ENCODE measurements at places on chromosomes 3 and 15.
A peak's percentile ranks its signal among the peaks of the same experiment; 100 is the strongest.

DNA sequence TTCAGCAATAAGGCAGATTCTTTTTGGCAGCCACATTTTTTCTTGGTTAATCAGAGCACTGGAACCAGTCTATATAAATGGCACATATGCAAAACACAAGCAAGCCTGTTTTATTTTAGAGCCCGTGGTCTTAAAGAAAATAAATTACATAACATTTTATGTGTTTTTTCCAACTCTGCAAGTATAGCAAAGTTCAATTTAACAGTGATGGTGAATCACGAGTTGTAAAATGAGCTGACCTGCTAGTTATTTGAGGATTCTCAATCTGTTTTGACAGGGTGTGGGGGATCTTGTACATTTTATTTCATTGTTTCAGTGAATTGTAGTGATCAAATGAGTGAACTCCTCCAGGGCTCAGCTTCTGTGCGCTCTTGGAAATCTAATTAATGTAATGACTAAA lies 2.7 kb downstream of the ARHGEF26 start:
- DNase-seq, result no peak

- DNase-seq, result no peak
Measured at GRCh38 chr15:61383421-61383820, 154.3 kb upstream of the RORA start.

DNA sequence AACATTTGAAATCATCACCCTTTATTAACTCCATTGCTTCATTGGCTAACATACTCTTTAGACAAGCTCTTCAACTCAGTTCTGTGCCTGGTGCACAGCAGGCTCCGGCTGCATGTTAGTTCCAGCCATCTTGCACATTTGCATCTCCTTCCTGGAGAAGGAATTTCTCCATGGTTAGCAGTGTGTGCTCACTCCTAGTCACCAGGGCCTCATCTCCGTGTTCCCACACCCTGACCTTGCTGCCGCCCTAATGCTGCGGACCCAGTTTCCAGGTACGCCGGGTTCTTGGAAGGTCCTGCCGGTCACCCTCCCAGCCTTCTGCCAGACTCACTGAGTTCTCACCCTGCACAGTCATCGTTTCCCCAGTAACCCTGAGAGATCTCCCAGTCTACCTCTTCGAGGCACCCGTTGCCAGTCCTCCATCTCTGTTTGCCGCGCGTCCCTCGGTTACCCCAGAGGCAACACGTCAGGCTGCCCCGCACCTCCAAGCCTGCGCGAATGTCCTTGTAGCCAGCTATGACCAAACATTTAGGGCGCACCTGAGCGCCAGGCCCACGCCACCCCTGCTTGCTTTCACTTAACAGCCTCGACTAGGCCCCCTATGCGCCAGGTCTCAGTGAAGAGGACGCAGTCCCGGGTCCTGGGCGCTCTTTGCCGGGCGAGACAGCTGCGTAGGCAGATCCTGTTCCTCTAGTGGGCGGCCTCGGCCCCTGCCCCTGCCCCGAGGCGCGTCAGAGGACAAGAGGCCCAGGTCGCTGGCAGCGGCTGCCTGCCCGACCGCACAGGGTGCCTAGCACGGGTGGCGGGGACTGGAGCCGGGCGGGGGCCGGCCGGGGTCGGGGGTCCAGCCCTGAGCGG lies 747 bp upstream of the ZNF592 start:
- DNase-seq, result peak; percentile 72

GRCh38 chr15:70156671-70157271 lies 59.1 kb upstream of the TLE3 start:
- no peak for DNase-seq

DNA sequence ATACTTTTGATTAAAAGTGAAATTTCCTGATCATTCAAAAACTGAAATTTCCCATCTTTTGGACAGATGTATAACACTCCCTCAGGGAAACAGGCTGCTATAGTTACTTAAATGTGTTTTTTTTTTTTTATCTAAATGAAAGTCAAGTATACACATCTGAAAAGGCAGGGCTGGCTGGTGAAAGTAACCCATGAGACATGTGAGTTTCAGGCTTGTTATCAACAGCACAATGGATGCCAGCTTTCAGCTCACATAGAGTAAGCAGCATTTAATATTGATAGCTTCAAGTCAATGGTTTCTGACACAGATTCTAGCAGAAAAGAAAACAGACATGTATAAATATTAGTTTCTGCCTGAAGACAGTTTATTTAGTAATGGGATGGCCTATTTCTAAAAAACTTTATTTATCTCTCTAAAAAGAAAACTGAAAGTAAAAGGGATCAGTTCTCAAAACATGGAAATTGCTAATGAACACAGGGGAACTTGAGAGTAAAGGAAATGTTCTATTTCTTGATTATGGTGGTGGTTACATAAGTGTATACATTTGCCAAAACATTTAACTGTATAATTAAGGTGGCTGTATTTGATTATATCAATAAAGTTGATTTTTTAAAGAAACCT lies 89.7 kb upstream of the CMC1 start:
- no peak for DNase-seq

GRCh38 chr3:105747060-105747541 lies 121.7 kb downstream of the CBLB start:
- DNase-seq, result no peak

DNA sequence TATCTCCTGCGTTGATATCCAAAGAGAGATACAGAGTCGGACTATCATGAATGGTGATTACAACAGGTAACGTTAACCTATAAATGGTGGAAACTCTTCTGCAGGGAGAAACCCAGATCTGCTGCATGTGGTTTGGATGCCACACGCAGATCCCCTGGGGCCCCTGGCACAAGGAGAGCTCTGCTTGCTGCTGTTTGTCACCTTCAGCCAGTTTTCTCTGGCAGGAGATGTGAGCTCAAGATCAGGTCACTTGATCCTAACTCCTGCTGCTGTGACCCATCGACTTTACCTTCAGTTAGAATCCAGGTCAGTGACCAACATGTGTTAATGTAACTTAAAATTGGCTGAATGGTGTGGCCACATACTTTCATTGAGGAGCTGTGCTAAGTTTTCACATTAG lies 23.8 kb upstream of the GPR171 start:
- DNase-seq, result no peak

DNA sequence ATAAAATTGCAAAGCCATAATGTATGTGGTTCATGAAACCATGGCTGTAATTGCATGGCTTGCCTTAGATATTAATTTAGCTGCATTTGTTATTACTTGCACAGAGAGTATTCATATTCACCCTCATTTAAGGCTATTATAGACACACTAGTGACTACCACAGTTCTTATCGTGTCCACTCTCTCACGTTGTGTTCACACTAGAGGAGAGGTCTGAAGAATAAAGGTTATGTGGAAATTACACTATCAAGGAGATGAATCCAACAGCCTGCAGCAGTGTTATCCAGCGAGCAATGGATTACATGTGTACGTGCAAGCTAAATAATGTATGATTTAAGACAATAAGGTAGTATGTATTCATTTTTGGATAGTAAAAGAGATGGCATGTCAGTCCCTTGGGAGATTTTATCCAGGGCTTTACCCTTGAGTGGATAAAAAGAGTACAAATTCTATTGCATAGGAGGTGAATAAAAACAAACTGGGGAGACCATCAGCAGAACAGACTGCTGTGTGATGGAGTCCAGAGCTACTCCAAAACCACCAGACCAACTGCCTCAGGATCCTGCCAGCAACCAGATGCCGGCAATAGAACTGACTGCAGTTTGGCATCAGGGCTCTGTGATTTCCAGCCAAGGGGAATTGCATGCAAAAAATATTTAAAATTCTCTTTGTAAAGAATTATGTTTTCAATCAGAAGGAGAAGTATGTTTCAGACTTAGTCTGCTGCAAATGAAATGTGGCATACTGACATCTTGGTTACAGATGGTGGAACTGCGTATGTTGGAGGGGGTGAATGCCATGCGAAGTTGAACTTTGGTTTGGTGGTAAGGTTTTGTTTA lies 146.6 kb downstream of the RBMS3 start:
- no peak for DNase-seq

- no peak for DNase-seq
Measured at GRCh38 chr3:196177967-196178366, 33.2 kb downstream of the ZDHHC19 start.

GRCh38 chr3:16817197-16817596 lies 67.6 kb upstream of the PLCL2 start:
- no peak for DNase-seq

- no peak for DNase-seq
Measured at GRCh38 chr3:13599887-13600450, 51.0 kb downstream of the FBLN2 start.

GRCh38 chr15:100101426-100102089 lies 240.2 kb downstream of the ADAMTS17 start:
- DNase-seq, result no peak

DNA sequence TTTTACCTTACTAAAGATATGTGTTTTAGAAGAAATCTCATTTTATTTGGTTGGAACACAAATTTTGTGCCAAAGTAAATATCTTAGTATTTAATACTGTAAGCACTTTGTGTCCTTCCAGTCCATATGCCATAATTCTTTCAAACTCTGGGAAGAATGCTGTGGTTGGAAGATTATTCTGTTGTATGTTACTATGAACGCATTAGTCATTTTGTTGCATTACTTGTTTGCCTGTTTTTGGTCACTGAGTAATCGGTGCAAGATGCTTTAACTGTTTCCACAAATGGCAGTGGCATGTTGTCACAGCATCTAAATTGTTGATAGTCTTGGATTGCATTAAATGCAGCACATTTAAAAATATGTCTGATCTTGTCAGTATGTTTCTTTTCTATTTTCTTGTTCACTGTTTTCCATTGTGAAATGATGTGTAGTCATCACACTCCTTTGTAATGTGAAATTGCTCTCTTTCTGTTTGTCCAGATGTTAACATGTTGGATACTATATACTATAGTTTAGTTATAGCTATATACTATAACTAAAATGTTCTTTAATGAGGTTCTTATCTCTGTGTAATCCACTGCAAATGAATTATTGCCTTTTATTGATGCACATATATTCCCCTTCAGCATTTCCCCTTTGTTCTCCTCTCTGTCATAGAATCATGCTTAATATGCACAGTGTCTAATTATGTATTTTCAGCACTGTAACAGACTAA lies 89.9 kb upstream of the FLNB start:
- DNase-seq, result no peak

DNA sequence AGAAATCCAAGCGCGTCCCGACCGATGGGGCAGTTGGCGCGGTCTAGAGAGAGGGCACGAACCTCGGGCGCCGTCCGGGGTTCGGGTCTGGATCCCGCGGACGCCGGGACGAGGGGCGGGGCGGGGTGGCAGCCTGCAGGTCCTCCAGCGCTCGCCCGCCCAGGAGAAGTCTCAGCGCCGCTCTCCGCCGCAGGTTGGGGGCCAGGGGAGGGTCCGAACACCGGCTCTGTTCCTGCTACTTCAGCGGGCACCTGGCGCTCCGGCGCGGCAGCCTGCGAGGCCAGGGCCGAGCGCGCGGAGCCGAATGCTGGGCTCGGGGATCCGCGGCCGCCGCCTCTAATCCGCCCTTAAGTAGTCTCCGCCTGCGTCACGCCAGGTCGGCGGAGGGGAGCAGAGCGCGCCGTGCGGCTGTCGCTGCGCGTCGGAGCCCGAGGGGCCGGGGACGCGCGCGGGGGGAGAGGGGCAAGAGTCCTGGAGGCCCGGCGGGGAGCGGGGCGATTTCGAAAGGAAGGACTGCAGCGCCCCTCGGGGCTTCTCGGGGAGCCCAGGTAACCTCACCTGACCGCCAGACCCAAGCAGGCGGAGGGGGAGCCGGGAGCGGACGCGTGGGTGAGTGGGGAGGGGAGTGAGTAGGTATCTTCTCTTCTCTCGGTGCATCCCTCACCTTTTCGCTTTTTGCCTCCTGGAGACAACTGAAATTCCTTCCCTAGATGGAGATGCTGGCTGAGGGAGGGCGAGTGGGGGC lies at the start of gene GJD2:
Gene GJD2 (minus strand): TSS at position 325 of the 745 bp plus-strand sequence. CDS start 510 bp downstream, outside the sequence.
- no peak for DNase-seq

- no peak for DNase-seq
Measured at GRCh38 chr3:59654480-59655417, 604.9 kb upstream of the CFAP20DC start.

GRCh38 chr15:101207867-101208288 lies 44.0 kb downstream of the CHSY1 start:
- DNase-seq, result no peak

- no peak for DNase-seq
Measured at GRCh38 chr3:164186095-164186494, 892.2 kb downstream of the SI start.

GRCh38 chr3:184637705-184638104 lies 74.2 kb downstream of the MAGEF1 start:
- DNase-seq, result no peak

DNA sequence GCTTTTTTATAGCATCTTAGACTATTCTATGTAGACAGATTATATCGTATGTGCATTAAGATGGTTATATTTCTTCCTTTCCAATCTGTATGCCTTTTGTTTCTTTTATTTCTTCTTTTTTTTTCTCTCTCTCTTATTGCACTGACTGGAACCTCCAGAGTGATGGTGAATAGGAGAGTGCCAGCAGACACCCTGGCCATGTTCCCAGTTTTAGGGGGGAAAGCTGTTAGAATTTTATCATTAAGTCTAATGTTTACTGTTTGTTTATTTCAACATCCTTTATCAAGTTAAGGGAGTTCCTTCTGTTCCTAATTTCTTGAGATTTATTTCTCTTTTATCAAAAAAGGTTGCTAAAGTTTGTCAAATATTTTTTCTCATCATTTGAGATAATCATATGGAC lies 116.6 kb upstream of the LRTM1 start:
- no peak for DNase-seq

DNA sequence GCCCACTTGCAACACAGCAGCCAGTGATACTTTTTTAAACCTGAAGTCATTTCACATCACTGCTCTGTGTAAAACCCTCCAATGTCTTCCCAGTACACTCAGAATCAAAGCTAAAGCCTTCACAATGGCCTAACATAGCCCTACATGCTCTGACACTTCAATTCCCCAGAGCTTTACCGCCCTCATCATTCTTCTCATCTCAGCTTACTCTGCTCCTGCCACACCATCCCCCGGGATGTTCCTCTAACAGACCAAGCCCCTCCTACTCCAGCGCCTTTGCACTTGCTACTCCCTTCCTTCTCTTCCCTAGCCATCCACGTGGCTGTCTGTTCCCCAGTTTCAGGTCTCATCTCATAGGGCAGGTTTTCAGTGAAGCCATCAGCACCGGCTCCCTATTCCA lies 194.0 kb downstream of the SSR3 start:
- DNase-seq, result no peak

DNA sequence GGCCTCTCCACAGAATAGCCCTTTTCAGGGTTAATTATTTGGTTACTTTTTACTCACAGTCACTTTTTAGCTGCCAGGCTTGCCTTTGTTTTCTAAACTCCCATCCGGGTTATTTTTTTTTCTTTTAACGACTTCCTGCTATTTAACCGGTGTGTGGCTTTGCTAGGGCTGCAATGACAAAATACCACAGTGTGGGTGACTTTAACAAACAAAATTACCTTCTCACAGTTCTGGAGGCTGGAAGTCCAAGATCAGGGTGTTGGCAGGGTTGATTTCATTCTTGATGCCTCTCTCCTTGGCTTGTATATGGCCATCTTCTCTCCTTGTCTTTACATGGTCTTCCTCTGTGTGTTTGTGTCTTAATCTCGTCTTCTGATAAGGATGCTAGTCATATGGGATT lies 91.5 kb downstream of the IL1RAP start:
- DNase-seq, result no peak

DNA sequence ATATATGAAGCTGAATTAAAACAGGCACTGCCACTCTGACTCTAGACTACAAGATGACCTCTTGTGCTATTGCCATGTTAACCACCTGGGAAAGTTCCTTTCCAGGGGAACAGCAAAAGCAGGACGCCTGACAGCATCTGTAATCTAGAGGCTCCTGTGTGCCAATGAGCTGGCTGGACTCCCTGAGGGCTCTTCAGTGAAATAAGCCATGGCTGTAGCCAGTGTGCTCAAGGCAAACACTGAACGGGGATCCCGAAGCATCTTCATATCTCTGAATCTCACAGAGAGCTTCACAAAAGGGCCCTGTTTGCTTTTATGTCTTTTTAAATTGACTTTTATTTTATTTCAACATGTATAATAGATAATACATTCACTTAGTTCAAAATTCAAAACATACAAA lies 57.2 kb downstream of the BFSP2 start:
- no peak for DNase-seq
